ENCODE measurements at places on chromosomes 3 and 15.

GRCh38 chr15:74384566-74384880 is 17.1 kb upstream of the CYP11A1 start:
- no peak for DNase-seq

DNA sequence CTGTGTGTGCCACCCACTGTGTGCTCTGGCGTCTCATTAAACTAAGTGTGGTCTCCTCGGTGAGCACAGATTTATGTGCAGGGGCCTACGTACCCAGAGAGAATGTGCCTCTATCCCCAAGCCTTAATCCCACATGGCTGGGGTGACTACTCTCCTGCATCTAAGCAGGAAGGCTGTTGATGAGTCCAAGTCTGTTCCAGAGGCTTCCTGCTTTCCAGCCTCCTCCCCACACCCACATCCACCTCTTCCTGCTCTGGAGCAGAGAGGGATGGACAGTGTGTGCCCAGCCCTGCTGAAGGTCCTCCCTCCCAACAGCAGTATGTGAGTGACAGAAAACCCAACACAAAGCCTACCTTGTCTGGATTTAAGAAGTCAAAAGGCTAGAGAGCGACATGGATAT is 38.8 kb upstream of the BCL2L10 start:
- no peak for DNase-seq

GRCh38 chr3:49722896-49723295 is 855 bp downstream of the GMPPB start:
- no peak for DNase-seq

DNA sequence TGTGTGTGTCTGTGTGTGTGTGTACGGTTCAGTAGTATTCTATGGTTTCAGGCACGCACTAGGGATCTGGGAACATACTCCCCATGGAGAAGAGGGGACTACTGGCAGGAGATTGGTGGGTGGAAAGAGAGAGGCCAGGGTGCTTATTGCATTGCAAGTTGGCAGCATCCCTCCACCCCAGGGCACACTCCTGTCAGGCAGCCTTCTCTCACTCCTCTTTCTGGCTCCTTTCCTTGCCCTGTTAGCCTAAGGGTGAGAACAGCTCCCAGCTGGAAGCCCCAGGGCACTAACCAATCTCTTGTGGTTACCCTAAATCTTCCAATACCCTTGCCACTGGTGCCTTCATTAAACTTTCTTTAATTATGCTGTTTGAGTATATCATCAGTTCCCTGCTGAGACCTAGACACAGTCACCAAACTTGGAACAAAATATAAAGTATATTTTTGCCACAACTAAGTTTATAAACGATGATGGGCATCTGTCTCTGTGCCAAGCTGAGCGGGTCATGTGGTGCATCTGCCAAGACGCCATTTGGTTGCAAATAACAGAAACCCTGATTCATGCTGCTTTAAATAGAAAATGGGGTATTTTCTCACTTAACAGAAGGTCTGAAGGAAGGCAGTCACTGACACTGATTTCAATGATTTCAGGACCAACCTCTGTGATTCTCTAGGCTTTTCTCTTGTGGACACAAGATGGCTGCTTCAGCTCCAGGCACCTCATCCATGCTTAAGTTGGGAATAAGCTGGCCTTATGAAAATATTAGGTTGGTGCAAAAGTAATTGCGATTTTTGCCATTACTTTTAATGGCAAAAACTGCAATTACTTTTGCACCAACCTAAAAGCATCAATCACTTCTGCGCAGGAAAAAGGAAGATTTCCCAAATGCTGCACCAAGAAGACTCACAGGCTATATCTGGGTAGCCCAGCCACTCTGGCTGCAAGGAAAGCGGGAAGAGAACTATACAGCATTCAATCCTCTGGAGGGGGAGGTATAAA is 476.9 kb upstream of the PROK2 start:
- no peak for DNase-seq

DNA sequence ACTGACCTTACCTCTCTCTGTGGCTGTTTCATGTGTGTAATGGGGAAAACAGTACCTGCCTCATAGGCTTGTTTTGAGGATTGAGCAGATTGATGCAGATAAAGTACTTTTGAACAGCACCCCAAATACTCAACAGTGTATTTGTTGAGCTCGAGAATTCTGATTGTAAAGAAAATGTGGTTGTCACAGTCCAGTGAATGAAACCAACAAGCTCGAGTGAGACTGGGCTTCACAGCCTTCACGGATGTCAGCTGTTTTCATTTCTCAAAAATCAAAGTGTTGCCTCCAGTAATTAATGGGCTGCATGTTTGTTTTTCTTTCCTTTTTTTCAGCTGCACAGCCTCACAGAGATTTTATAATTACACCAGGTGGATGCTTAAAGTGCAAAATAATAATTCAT is 43.7 kb downstream of the PARP15 start:
- no peak for DNase-seq

DNA sequence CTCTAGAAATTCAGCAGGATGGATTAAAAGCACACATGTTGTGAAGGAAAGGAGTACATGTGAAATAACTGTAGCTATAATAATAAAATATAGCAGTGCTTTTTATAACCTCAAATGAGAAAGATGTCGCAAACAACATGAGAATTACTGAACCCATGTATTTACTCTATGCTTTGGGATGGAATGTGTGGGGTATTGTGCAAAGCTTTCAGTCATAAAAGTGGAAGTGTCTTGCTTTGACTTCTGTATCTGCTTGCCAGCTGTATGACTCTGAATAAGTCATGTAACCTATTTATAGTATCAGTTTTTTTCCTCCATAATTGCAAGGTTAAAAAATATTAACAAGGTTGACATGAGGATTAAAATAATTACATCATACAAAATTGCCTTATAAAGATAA is 519.3 kb upstream of the CADM2 start:
- no peak for DNase-seq
